Left renal cortex interstitium (tissue), 4 donors: ENCODE measurements at places on chromosomes 16 and 17.

- no peak for DNase-seq
Observed at GRCh38 chr16:73404001-73404400, 356.1 kb upstream of the ZFHX3 start.

GRCh38 chr16:69483611-69484010, 59.2 kb downstream of the CYB5B start:
- DNase-seq = no peak

- DNase-seq = no peak
Observed at GRCh38 chr17:1617620-1618174, 10.9 kb downstream of the SLC43A2 start.

DNA sequence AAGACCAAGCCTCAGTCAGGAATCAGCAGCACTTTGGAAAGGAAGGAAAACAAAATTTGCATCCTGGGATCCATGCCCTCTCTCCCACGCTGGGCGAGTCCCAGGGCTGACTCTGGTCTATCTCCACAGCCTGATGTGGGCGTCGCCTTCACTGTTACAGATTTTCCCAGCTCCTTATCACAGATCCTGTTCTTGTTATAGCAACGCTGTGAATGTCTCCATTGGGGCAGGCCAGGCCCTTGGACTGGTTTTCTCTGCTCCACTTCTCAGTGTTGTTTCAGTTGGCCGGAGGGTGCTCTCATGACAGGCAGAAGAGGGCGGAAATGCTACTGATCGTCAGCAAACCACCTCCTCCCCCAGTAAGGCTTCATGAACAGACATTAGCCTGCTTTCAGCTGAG, 127.9 kb upstream of the CDH11 start:
- peak; percentile 9 for DNase-seq

DNA sequence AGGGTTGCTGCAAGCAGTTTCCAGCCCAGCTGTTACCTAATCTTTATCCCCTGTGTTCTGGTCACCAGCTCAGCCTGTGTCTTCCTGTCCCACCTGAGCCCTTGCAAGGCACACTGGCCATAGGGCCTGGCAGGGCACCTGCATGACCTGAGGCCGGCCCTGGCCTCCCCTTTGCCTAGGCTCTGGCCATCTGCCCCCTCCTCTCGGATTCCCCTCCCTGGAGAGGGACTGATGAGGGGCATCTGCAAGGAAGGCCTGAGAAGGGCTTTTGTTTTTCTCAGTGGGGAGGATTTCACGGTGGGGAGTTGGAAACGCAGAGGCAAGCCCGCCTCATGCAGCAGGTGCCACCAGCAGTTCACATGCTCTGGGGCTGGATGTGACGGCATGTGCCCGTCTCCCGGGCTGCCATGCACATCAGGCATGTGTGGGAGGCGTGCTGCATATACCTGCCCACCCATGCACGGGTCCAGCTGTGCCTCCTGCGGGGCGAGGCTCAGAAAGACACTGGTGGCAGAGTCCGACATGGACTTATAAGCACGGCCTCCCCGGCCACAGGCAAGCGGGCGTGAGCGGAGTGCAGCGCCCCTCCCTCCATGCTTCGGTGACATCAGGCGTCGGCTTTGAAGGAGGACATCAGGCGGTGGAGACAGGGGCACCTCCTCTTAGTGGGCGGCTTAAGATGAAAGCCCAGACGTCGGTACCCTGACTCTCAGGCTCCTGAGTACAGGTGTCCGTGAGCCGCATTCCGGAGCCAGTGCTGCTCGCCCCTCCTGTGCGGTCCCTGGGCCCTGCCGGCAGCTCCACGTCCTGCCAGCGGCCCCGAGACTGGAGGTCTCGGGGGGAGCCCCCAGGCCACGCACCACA, 16.5 kb downstream of the ASPSCR1 start:
- DNase-seq = no peak

GRCh38 chr16:53372992-53373871, 61.0 kb upstream of the RBL2 start:
- peak; percentile 20 for DNase-seq

GRCh38 chr17:75124041-75124818, 7.3 kb downstream of the NT5C start:
- DNase-seq = no peak

GRCh38 chr17:7557775-7558543, 591 bp upstream of the TNFSF13 start:
- DNase-seq = peak; percentile 58

GRCh38 chr17:20935740-20936139, 107.1 kb downstream of the USP22 start:
- DNase-seq = no peak

DNA sequence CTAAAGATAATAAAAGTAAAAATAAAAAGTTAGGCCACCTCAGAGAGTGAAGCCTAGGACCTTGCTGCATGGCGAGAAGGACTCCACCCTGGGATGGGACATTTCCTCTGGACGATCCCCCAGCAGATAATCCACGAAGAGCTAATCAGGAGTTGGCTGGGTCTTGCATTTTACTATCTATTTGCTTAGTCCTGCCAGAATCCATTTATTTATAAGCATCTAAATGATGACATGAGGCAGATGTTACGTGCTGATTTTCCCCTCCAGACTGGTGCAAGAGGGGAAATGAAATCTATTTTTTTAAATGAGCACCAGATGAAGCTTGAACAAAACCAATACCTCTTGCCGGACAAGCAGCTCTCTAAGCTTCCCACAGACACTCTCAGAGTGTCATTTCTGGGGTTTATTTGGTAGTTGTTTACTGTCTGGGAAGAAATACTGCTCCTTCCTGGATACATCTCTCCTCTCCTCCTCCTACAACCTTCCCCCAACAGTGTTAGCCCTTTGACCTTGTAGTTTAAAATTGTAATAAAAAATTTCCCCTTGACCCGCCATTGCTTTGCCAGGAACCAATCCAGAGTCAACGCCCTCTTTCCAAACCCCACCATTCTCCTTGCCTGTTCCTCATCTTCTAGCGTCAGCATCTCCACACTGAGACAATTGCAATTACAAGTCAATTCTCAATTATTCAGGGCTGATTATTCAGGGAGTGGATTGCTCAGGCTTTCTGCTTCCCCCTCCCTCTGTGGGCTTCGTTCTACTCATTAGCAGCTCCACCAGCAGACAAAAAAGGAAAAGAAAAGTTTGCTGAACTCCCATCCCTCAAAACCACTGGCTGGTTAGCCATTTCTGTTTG, 63.0 kb downstream of the GSG1L start:
- no peak for DNase-seq

GRCh38 chr17:77509089-77509488, 368.3 kb downstream of the SEC14L1 start:
- DNase-seq = no peak

DNA sequence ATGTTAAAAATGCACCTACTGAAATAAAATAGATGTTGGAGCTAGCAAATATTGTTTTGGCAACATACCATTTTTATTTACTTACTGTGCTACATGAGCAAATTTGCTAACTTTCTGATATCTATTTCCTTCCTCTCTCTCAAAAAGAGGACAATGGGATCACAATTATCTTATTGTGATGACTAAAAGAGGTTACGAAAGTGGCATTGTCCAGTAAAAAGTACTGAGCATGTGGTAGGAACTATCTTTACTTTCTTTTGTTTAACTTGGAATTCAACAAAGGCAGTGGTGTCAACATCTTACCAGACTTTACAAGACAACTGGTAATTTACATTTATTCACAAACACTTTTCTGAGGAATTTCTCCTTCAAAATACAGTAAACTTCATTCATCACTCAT, 1542.6 kb upstream of the CDH8 start:
- DNase-seq = no peak

DNA sequence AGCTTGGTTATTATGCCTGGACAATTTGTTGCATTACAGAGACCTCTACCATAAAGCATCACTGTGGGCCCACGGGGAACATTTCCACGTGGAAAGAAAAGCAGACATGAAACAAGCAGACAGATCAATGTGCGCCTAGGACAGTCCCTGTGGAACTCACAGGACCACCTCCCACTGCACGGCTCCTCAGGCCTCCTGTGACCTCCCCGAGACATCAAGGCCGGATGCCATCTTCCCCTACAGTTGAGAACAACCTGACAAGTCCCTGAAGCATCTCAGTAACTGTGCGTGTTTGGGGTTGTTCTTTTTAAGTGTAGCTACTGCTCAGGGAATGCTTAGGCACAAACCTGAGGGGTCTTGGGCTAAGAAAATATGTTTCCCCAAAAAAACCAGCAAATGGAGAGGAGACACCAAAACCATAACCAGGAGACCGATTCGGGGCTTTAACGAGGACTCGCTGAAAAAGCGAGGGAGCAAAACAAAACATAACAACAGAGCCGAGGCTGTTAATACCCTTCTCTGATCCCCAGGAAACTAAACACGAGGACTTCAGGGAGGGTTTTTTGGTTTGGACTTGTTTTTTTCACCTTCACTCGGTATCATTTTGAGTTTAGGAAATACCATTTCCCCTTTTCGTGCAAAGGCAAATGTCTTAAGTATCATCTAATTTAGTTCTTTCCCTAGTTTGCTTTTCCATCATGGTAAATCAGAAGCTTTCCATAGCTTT, 87.1 kb downstream of the CYTH1 start:
- DNase-seq = no peak

DNA sequence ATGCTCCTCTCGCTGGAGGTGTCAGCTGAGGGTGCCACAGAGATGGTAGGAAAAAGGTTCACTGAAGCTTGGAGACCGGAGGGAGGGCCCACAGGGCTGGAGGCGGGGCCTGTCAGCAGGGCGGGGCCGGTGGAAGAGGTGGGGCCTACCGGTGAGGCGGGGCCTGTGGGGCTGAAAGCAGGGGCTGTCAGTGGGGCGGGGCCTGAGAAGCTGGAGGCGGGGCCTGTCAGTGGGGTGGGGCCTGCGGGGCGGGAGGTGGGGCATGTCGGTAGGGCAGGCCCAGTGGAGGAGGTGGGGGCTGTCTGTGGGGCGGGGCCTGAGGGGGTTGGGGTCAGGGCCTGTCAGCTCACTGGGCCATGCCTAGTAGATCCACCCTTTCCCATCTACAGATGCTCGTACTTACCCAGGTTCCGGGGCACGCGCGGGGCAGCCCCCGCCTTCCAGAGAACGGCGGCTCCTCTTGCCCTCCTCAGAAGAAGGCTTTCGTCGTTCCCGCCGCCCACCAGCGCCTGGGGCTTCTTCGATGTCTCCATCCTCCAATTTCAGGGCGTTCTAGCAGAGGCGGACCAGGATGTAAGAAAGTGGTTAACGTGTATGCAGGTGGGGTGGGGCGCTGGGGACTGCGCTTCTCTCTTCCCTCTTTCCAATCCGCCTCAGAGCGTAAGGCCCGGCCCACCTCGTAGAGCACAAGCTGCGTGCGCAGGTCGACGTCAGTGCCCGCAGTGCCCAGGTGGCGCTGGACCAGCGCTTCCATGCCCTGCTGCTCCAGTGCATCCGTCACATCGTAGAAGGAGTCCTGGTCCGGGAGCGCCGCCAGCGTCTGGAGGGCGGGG, 9.8 kb downstream of the TMEM208 start:
- no peak for DNase-seq

GRCh38 chr16:626787-627453, 3.9 kb upstream of the WFIKKN1 start:
- DNase-seq = no peak

GRCh38 chr16:82157836-82158235, 12.2 kb downstream of the MPHOSPH6 start:
- no peak for DNase-seq

GRCh38 chr17:78379131-78379491, 662 bp downstream of the PGS1 start:
- DNase-seq = no peak

DNA sequence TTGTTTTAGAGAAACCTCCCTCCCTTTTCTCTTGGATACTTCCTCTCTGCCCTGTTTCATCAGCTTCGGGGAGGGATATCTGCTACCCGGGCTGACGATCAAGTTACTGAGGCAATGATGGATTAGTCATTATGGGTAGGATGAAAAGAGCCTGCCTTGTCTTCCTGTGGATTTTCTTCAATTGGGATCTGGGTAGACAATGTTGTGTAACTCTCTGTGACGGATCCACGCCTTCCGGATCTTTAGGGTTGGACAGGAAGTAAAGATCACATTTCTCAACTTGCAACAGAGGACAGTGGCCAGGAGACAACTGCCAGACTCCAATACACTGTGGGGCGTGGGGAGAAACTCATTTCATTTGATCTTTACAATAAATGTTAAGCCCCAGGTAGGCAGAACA, 11.3 kb upstream of the CHST6 start:
- DNase-seq = no peak

GRCh38 chr17:17985555-17985954, 12.9 kb downstream of the DRC3 start:
- no peak for DNase-seq

- no peak for DNase-seq
Observed at GRCh38 chr16:73549984-73550631, 502.2 kb upstream of the ZFHX3 start.

DNA sequence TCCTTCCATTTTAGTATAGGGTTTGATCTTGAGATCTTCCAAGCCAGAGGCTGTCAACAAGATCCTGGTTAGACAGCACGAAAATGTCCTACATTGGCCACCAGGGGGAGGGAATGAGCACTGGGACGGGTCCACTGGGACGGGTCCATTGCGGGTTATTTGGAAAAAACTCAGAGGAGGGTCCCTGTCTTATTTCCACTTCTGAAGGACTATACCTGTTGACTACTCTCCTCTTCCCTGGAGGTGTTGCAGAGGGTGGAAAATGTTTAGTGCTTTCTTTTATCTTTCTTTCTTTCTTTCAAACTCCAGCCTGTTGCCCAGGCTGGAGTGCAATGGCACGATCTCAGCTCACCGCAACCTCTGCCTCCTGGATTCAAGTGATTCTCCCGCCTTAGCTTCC, 2.5 kb downstream of the TTLL6 start:
- DNase-seq = no peak

- no peak for DNase-seq
Observed at GRCh38 chr17:17841601-17842025, 4.8 kb upstream of the SREBF1 start.

GRCh38 chr17:81027038-81027437, 7.9 kb upstream of the BAIAP2 start:
- no peak for DNase-seq

- no peak for DNase-seq
Observed at GRCh38 chr17:80319999-80320344, 59.3 kb downstream of the RNF213 start.

- no peak for DNase-seq
Observed at GRCh38 chr16:11674818-11675560, 6.7 kb downstream of the SNN start.

GRCh38 chr16:74999609-75000480, 1.0 kb downstream of the ZNRF1 start:
- no peak for DNase-seq

DNA sequence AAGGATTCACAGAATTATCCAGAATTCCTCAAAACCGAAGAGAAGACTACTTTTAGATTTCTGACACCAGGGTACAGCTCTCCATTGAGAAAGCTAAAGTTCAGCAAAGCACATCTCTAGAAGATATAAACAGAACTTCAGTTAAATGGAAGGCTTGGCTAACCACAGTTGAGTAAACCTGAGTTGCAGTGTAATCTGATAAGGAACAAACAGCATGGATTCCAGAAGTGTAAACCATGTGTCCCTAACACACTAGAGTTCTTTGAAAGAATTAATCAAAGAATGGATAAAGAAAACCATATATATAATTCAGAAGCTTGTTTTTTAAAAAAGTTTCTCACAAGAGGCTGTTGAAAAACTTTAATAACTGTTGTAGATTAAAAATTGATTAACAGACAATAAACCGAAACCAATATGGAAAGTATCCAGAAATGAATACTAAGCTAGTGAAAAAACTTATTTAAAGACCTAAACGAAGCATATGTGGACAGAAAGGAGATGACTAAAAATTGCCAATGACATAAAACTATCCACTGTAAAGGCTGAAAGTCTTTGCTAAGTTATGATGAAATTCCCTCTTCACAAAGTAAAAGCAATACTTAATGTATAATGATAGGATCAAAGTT, 4.3 kb downstream of the RNF43 start:
- DNase-seq = no peak

GRCh38 chr17:42809250-42809649, 10.6 kb downstream of the CNTD1 start:
- DNase-seq = no peak
